Activated CD4-positive, alpha-beta T cell treated with anti-CD3 and anti-CD28 coated beads for 36 hours (primary cell): ENCODE measurements at places on chromosomes 2 and 18.

- DNase-seq, result peak; percentile 9
These were observed 787 bp downstream of the ERBB4 start for GRCh38 chr2:212537726-212538304.

- no peak for DNase-seq
These were observed 39.4 kb downstream of the MYT1L start for GRCh38 chr2:2291500-2292260.

- no peak for DNase-seq
These were observed 48.6 kb downstream of the ANO7 start for GRCh38 chr2:241237047-241237446.

GRCh38 chr2:120456867-120457266 lies 110.9 kb downstream of the INHBB start:
- no peak for DNase-seq

DNA sequence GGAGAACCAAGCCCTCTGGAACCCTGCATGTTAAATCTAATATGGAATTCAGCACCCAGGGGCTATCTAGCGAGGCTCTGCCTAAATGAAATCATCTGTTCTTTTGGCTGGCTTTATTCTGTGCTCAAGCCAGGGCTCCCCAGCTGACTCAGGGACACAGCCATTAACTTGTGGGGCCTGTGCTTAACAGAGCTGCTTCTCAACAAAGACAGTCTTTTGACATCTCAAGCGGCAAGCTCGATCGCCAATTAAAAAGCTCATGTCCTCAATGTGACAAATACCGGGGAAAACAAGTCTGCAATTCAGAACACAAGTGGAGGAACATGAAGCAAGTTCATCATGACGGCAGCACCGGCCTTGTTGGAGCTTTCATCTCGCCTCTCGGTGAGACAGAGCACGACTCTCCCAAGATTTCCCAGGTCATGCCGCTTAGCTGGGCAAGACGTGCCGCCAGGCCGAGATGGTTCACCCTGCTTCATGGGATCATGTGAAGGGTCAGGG lies 64.9 kb downstream of the KLHL29 start:
- no peak for DNase-seq

- no peak for DNase-seq
These were observed 86.6 kb downstream of the FAM228A start for GRCh38 chr2:24261441-24261840.

DNA sequence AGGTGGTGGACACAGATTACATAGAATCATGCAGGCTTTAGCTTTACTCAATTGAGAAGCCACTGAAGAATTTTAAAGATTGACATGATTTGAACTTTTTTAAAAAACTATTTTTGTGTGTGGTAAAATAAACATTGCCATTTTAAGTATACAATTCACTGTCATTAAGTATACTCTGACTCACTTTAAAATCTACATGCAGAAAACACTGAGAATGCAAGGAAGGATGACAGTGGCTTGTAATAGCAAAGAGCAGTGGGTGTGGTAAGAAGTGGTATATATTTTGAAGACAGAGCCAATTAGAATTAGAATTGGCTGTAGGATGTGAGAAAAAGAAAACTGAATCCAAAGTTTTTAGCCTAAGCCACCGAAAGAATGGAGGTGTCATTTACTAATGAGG lies 14.9 kb downstream of the TRMT61B start:
- no peak for DNase-seq

DNA sequence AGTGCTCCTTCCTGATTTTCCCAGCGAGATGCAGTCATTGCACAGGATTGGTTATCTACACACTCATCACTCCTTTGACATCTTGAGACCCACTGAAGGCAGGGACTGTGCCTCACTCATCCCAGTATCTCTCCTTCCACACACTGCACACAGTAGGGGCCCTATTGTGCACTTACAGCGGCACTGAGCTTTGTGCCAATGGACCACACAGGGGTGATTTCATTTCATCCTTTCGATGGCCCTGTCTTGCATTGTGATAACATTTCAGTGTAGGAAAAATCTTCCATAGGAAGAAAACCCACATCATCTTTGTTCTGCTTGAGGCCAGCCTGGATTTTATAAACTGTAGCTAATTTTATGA lies 11.0 kb upstream of the LRRFIP1 start:
- no peak for DNase-seq

DNA sequence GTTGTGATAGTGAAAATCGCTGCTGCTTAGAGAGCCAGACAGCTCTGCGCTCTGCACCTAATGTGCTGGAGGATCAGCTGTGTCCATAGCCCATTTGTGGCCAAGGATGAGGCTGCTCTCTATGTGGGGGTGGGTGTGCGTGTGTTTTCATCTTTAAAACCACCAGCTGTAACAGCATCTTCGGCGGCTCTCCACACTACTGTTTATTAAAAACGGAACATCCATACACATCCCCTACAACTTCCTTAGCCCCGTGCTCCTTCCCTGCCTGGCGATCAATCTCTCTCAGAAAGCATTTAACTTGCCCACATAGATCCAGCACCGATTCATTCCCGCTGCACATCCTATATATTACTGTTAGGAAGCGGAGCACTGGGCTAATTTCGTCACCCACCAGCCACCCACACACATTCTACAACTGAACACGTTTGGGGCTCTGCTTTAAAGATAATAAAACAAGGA lies 1.6 kb downstream of the CELF4 start:
- no peak for DNase-seq
